T-helper 2 cell (primary cell): ENCODE measurements at places on chromosomes 4 and X.
A peak's percentile ranks its signal among the peaks of the same experiment; 100 is the strongest.

DNA sequence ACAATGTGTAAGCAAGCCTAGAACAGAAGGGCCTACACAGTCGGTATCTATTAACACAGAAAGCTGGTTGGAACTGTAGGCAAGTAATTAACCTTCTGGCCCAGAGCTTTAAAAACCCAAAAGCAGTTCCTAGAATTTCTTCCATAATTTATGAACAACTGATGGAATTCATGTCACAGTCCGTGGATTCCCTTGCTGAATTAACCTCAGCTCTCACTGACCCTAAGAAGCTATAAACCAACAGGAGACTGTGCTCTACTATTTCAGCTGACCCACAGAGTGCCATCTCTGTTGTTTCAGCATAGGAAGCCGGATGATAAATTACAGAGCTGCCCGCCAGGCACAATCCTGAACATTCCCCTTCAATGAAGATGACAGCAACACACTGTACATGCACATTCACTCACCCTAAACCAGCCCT is 157.3 kb downstream of the PRDM5 start:
- DNase-seq, result no peak

- no peak for DNase-seq
These were observed 4.2 kb upstream of the JCHAIN start for GRCh38 chr4:70670332-70671014.

GRCh38 chrX:51614353-51615012 is 4.2 kb downstream of the CENPVL3 start:
- DNase-seq, result peak; percentile 29

- DNase-seq, result no peak
These were observed 23.8 kb upstream of the TADA2B start for GRCh38 chr4:7019367-7019766.

DNA sequence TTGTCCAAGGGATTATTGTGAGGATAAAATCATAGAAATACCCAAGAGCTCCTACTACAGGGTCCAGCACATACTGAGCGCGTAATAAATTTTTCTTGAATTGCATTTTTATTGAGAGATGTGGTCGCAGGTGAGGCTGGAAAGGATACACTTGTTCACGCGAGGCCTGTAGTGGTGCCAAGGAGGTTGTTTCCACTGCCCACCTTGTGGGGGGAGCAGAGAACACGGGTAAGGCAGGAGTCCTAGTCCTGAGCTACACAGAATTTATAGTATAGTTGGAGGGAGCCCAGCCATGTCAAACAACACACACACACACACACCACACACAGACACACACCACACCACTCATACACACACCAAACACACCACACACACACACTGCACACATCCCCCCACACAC is 31.8 kb upstream of the CYP4V2 start:
- no peak for DNase-seq

- no peak for DNase-seq
These were observed 29.5 kb downstream of the PF4 start for GRCh38 chr4:73952352-73952751.

DNA sequence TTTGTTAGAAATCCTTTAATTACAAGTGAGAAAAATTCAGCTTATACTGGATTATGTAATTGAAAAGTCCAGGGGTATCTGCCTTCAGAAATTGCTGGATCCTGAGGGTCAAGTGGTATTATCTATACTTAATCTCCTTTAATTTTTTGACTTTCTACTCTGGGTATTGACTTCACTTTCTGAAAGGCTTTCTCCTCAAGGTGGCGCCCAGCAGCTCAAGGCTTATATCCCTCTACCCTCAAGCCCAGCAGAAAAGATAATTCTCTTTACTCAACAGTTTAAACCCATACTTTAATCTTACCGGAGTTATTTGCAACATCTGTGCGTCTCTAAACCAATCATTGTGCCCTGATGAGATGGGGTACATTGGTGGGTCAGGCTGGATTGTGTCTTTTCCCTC is 129.5 kb downstream of the LARP7 start:
- DNase-seq, result peak; percentile 9

GRCh38 chr4:158630893-158631292 is 40.8 kb downstream of the C4orf46 start:
- no peak for DNase-seq

GRCh38 chr4:139633195-139633594 is 32.4 kb upstream of the MGST2 start:
- no peak for DNase-seq

- DNase-seq, result no peak
These were observed 152.1 kb downstream of the SLC39A8 start for GRCh38 chr4:102193145-102193544.

- DNase-seq, result no peak
These were observed 62.7 kb downstream of the MAML3 start for GRCh38 chr4:140091305-140091704.

- DNase-seq, result peak; percentile 5
These were observed 22.2 kb downstream of the CENPC start for GRCh38 chr4:67522851-67523671.

DNA sequence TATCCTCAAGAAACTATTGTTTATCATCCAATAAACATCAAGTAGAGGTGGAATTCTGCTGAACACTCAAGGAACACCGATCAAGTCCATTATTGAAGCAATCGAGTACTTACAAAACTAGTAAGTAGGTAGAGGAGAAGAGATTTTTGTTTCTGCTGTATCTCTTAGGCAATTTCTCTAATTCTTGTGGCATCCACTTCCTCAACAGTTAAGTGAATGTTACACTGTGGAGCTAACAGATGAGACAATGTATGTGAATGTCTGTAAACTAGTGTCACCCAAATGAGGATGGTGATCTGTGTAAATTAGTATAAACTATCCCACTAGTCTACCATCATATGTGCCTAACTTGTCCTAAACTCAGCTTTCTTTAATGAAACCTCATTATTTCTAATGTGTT is 261.6 kb downstream of the ARHGAP24 start:
- no peak for DNase-seq

DNA sequence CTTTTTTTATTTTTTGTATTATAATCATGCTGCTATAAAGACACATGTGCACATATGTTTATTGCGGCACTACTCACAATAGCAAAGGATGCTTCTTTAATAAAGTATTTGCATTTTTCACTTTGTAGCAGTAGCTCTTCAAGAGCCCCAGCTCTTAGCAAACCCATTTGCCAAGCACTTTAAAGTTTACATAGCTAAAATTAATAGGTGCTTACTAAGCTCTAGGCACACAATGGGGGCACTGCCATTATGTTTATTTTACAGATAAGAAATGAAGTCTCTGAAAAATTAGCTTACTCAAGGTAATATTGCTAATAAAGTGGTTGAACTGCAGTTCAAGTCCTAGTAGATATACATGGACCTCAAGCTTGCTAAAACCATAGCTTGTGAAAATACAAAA is 230.3 kb upstream of the ARHGAP24 start:
- no peak for DNase-seq

- DNase-seq, result peak; percentile 6
These were observed 14.9 kb downstream of the VBP1 start for GRCh38 chrX:155231163-155231562.

DNA sequence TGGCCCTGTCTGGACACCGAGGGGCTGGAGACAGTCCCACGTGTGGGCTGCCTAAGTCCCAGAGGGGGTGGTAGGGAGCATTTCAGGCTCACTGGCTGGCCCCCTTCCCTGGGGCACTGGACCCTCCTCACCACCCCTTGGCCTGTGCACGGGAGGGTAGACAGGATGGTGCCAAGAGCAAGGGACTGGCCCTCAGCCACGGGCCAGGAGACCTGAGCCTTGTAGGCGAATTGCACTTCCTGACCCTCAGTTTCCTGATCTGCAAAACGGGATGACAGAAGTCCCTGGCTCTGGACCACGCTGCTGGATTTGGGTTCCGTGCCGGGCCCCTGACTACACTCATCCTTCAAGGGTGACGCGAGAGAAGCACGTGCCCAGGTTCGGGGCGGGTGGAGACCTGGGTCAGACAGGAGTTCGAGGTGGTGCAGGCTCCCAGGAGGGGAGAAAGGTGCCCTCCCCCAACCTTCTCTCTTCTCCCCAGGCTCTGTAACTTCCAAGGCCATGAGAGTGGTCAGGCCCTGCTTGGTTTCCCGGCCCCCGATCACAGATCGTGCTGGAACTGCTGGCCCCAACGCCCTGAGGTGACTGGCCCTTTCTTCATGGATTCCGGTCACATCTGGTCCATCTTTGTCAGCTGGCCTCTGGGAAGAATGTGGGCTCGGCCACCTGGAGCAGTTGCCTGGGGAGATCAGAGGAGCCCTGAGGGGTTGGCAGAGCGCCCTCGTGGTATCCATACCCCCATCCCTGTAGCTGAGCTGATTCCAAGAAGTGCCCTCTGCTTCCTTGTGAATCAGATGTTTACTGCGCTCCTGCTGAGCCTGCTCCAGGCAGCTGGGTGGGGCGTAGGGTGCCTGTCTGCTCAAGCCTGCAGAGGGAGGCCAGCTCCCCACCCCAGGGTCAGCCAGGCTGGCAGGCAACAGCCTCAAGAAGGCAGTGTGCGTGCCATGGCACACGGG is 3.3 kb downstream of the SH3BP2 start:
- DNase-seq, result no peak

- no peak for DNase-seq
These were observed 243.7 kb upstream of the PSAPL1 start for GRCh38 chr4:7678318-7678852.

DNA sequence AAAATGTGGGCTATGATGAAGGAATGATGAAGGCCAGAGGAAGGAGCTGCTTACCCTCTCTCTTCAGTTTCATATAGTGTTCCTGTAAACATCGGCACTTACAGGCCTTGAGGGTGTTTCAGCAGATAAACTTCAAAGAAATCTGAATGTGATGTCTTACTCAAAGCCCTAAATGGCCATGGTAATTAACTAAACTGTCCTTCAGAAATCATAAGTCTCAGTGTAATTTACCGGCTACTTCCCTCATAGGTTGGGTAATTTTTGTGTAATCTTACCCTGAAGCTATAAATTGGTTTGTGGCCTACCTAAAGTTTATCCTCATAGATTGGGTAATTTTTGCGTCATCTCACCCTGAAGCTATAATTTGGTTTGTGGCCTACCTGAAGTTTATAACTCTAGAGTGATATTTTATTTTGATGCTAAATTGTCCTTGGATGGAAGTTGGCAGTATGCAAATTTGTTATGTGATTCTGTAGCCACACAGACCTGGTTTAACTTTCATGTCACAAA is 2700.3 kb downstream of the ARAP2 start:
- no peak for DNase-seq

GRCh38 chrX:133783274-133783673 is 202.1 kb downstream of the GPC3 start:
- no peak for DNase-seq

- DNase-seq, result no peak
These were observed 140.9 kb upstream of the ANK2 start for GRCh38 chr4:112908511-112908910.

DNA sequence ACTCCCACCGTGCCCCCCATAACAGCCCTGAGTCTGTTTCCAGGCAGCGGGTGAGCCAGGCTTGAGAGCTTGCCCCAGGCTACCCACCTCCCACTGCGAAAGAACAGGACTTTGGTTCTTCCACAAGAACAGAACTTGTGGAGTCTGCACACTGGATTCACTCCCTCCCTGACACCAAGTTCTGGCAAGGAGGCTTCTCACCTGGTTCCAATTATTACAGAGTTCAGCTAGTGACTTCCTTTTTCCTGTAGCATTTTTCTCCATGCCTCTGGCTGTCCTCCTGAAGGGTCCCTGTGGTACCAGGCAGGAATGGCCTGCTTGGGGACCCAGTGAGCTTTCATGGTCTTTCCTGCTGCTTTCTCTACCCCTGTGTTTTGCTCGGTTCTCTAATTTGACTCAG is 208.6 kb upstream of the SFRP2 start:
- no peak for DNase-seq

DNA sequence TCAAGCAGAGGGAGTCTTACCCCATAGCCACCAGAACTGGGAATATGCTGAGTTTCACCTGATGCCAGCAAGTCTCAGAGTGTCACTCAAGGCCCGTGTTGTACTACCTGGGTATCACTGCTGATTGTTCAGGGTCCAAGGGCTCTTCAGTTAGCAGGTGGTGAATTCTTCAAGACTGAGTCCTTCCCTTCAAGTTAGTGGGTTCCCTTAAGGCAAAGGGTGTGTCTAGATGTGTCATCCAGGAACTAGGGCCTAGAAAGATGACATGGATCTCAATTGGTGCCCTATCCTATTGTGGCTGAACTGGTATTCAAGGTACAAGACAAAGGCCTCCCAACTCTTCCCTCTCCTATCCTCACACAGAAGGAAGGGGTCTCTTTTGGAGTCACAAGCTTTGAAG is 159.9 kb upstream of the DIPK2B start:
- DNase-seq, result no peak

- no peak for DNase-seq
These were observed 270.7 kb downstream of the FBXW7 start for GRCh38 chr4:152265149-152265621.

DNA sequence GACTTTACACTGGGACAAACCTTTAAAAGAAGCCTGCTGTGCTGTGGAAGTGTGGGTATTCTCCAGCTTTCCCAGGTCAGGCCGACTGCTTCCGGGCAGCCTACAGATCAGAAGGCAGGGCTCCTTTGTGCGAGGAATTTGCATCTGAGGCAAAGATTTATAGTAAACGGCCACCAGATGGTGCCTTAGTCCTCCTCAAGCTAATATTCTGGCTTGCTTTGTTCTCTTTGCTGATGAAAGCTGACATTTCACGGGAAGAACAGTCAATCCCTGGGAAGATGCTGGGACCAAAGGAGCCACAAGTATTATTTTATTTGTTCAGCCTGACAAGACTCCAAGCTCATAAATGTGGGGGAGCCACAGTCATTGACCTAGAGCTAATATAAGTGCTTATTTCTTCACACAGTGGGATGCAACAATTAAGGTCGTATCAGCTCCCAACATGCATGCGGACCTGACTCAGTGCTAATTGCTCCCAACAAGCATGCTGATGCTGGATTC is 120.7 kb upstream of the TRIM2 start:
- DNase-seq, result peak; percentile 67

DNA sequence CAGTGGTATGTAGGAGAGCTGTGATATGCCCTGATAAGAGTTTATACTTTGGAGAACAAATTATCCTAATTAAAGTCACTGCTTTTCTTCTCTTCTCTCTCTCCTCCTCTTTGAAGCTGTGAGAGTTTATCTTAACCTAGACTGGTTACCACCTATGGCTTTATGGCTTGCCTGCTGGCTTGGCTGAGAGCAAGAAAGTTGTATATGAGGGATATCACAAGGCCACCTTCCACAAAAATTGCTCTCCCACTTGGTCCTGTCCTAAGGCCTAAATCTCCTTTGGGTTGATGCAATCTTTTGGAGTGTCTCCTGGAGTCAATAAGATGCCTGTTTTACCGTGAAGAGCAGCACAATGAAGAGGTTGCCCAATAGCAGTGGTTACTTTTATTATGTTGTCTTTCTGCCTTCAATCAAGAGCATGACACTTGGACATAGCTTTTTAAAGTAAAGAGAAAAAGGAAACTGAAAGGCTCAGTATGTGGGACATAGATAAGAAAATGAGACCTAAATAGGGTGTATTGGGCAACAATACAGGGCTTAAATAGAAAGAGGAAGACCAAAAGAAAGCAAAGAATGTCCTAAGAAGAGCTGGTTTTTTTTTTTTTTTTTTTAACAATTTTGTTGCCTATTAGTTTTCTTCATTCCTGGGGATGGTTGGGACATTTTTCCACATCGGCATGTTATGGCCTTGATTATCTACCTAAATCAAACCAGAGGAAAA is 9.2 kb downstream of the GUCY1A1 start:
- no peak for DNase-seq

GRCh38 chrX:135295944-135296305 is 13.4 kb upstream of the ETDC start:
- no peak for DNase-seq

- no peak for DNase-seq
These were observed 548.6 kb downstream of the TLL1 start for GRCh38 chr4:166421556-166422156.

- no peak for DNase-seq
These were observed 9.6 kb upstream of the PPP3CA start for GRCh38 chr4:101356928-101357327.
